Ascending aorta (tissue), 2 donors: ENCODE measurements at places on chromosomes 1 and 21.

- H3K4me1 ChIP-seq = no peaks in the 10 kb centered on the region
- no peaks in the 10 kb centered on the region for H3K36me3 ChIP-seq
- no peaks in the 10 kb centered on the region for H3K27me3 ChIP-seq
Measured at GRCh38 chr1:107803579-107803978, 161.4 kb downstream of the VAV3 start.

DNA sequence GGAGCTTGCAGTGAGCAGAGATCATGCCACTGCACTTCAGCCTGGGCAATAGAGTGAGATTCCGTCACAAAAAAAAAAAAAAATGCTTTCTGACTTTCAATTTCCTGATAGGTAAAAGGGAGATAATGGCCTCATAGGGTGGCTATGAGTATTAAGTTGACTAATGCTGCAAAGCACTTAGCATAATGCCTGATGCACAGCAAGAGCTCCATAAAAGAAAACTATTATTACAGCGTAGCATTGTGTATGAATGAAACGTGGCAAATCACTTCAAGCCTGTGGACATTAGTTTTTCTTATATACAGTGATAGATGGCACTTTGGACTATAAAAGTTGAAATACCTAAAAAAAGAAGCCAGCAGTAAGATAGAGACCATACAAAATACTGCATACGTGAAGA lies 16.8 kb downstream of the FNDC7 start:
- no peak for DNase-seq
- no peak overlapping the region for H3K27ac ChIP-seq
- no peaks in the 10 kb centered on the region for H3K4me1 ChIP-seq
- no peaks in the 10 kb centered on the region for H3K36me3 ChIP-seq
- H3K4me3 ChIP-seq = no peak overlapping the region

GRCh38 chr1:34140011-34140676 lies 24.9 kb downstream of the CSMD2 start:
- no peak overlapping the region for H3K4me3 ChIP-seq
- no peaks in the 10 kb centered on the region for H3K4me1 ChIP-seq
- H3K36me3 ChIP-seq = no peaks in the 10 kb centered on the region
- no peak overlapping the region for H3K27ac ChIP-seq

GRCh38 chr21:45114072-45114471 lies 39.7 kb downstream of the ADARB1 start:
- no peak overlapping the region for H3K27ac ChIP-seq
- DNase-seq = no peak
- H3K36me3 ChIP-seq = peaks cover 6% of the 10 kb centered on the region
- no peaks in the 10 kb centered on the region for H3K27me3 ChIP-seq
- peaks cover 44% of the 10 kb centered on the region for H3K4me1 ChIP-seq

DNA sequence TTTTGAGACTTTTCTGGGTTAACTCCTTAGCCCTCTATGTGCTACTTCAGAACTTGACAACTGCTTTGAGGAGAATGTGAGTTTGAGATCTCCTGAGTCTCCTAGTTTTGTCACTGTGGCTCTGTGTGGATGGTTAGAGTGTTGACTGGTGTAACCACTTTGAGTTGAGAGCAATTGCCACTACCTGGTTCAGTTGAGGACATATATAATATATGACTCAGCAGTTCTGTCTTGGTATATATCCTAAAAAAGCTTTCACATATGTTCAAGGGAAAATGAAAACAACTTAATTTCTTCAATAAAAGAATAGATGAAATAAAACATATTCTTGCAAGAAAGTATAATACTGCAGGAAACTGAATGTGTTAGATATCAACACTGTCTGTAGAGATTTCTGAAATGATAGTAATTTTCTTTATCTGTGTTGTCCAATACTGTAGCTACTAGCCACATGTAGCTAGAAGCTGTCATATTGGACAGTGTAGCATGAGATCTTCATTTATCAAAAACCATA lies 96.7 kb upstream of the QSOX1 start:
- H3K27ac ChIP-seq = no peak overlapping the region
- no peak for DNase-seq
- H3K4me1 ChIP-seq = no peaks in the 10 kb centered on the region
- H3K36me3 ChIP-seq = peaks cover 69% of the 10 kb centered on the region

- no peaks in the 10 kb centered on the region for H3K36me3 ChIP-seq
- no peak overlapping the region for H3K4me3 ChIP-seq
- no peaks in the 10 kb centered on the region for H3K27me3 ChIP-seq
- no peak for DNase-seq
Measured at GRCh38 chr1:102572637-102573036, 535.7 kb downstream of the COL11A1 start.

GRCh38 chr1:220564216-220564615 lies 36.3 kb downstream of the MARK1 start:
- no peaks in the 10 kb centered on the region for H3K27me3 ChIP-seq
- H3K4me3 ChIP-seq = no peak overlapping the region
- no peak for DNase-seq
- H3K4me1 ChIP-seq = no peaks in the 10 kb centered on the region
- H3K27ac ChIP-seq = no peak overlapping the region

- H3K27me3 ChIP-seq = no peaks in the 10 kb centered on the region
- DNase-seq = no peak
- no peaks in the 10 kb centered on the region for H3K36me3 ChIP-seq
- H3K27ac ChIP-seq = no peak overlapping the region
- H3K4me1 ChIP-seq = peaks cover 4% of the 10 kb centered on the region
- H3K4me3 ChIP-seq = no peak overlapping the region
Measured at GRCh38 chr21:39000496-39000895, 182.8 kb downstream of the PSMG1 start.

DNA sequence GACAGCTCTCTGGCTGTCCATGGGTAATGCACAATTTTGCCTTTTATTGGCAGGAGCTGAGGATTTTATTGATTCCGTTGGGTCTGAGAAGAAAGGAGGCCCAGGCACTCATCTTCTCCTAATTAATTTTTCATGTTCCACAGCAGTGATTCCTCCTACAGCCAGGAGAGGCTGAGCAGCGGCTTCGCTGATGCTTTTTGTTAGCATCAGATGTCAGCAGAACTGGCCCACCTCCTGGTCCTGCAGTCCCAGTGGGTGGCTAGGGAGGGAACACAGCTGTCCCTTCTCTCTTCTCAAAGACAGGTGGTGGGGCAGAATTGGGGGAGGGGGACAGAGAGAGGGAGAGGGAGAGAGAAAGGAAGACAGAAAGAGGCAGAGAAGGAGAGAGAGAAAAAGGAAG lies 5.7 kb downstream of the MT1HL1 start:
- H3K36me3 ChIP-seq = no peaks in the 10 kb centered on the region
- H3K4me3 ChIP-seq = no peak overlapping the region
- peak overlapping the region; percentile 74 for H3K27ac ChIP-seq
- no peaks in the 10 kb centered on the region for H3K27me3 ChIP-seq
- DNase-seq = no peak

DNA sequence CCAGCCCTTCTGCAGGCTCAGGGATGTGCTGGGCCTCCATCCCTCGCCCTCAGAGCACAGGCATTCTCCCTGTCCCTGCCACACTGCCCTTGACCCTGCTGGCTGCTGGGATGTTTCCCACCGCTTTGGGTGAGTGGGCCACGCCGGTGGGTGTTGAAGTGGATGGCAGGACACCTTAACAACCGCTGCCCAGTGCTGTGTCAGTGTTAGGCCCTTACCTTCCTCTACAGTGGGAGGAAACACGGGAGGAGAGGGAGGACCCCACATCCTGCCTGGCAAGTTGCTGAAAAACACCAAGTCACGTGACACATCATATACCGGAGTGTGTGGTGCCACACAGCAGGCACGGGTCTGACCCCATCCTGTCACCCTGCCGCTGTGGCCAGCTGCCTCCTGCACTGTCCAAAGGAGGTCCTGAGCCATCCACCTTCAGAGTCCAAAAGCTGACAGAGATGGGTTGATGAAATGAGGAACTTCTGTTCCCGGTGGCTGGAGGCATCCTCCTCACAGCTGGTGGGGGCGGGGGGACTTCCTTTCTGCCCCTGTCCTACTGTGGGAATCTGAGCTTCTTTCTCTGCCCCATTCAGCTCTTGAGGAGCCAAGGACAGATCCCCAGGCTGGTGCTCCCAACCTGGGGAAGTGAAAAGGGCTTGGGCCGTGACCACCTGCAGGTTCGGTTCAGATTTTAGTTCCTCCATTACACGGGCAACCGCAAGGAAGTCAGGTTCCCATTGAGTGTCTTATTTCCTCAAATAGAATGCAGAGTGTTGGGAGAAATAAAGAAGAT lies 3.2 kb upstream of the THEMIS2 start:
- DNase-seq = no peak
- no peak overlapping the region for H3K4me3 ChIP-seq

GRCh38 chr1:108817016-108817415 lies 39.9 kb downstream of the AKNAD1 start:
- H3K36me3 ChIP-seq = no peaks in the 10 kb centered on the region
- no peak overlapping the region for H3K4me3 ChIP-seq
- H3K27ac ChIP-seq = peak overlapping the region; percentile 83
- peaks cover 4% of the 10 kb centered on the region for H3K4me1 ChIP-seq
- no peak for DNase-seq
- H3K27me3 ChIP-seq = no peaks in the 10 kb centered on the region

GRCh38 chr1:997993-998744 lies 1.7 kb downstream of the HES4 start:
- H3K27ac ChIP-seq = no peak overlapping the region
- H3K27me3 ChIP-seq = no peaks in the 10 kb centered on the region
- no peak for DNase-seq
- H3K4me3 ChIP-seq = peak overlapping the region; percentile 68

- peaks cover 5% of the 10 kb centered on the region for H3K4me1 ChIP-seq
- peak overlapping the region; percentile 72 for H3K4me3 ChIP-seq
- H3K36me3 ChIP-seq = peaks cover 8% of the 10 kb centered on the region
- DNase-seq = peak; percentile 64
- H3K27ac ChIP-seq = peak overlapping the region; percentile 95
Measured at GRCh38 chr1:109089242-109090015, 1.1 kb upstream of the TMEM167B start.

DNA sequence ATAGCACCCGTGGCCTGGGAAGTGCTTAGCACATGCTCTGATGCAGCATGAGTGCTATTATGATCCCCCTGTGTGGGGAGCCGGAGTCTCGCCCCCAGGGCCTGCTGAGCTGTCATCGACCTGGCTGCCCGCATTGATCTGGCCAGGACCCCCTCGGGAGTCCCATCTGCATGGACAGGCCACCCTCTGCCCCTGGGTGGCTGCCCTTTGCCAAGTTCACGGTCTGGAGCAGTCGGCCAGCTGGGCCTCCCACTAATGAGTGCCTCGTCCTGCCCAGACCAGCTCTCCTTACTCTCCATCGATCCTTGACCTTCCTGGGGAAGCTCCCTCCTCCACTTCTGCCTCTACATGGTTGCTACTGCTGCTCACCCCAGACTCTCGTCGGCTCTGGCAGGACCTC lies 121.8 kb upstream of the RUNX3 start:
- no peak overlapping the region for H3K4me3 ChIP-seq
- no peak for DNase-seq
- no peaks in the 10 kb centered on the region for H3K27me3 ChIP-seq
- no peak overlapping the region for H3K27ac ChIP-seq
- H3K4me1 ChIP-seq = no peaks in the 10 kb centered on the region
- H3K36me3 ChIP-seq = no peaks in the 10 kb centered on the region

- H3K27me3 ChIP-seq = no peaks in the 10 kb centered on the region
- H3K4me1 ChIP-seq = no peaks in the 10 kb centered on the region
- H3K27ac ChIP-seq = no peak overlapping the region
Measured at GRCh38 chr1:53047737-53048736, 14.0 kb upstream of the PODN start.

DNA sequence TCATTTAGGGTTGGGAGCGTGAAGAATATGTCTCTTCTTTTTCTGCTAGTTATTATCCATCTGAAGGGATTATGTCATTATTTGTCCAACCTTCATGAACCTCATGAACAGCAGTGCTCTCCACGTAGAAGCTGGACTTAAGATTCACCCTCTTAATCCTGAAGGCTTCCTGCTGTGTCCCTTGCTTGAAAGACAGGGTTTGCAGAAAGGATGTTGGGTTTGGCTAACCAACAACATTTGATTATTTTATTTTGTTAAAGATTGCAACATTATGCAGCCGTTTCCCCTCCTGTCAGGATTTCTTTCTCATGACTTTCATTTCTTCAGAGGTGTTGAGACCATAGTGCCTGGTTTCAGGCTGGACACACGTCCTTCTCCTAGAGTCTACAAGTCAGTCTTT lies 75.2 kb downstream of the NGF start:
- no peaks in the 10 kb centered on the region for H3K36me3 ChIP-seq
- H3K4me3 ChIP-seq = no peak overlapping the region
- H3K4me1 ChIP-seq = no peaks in the 10 kb centered on the region
- H3K27ac ChIP-seq = no peak overlapping the region

DNA sequence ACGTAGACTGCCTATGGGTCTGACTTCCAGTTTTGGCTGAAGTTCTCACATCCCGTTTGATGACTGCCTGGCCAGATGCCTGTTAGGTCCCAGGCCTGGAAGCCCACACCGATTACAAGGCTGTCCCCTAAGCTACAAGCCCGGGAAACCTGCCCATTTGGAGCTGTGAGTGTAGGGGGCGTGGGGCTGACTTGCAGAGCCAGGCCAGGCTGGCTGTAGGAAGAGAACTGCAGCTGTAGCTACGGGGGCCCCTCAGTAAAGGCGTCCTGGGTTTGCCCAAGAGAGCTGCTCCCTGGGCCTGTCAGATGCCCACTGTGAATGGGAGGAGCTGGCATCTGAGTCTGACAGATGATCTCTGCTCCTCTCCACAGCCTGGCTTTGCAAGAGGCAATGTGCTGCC lies 199.7 kb downstream of the CAMTA1 start:
- DNase-seq = peak; percentile 34
- H3K4me3 ChIP-seq = no peak overlapping the region
- H3K27me3 ChIP-seq = no peaks in the 10 kb centered on the region
- H3K36me3 ChIP-seq = no peaks in the 10 kb centered on the region
- no peak overlapping the region for H3K27ac ChIP-seq
- H3K4me1 ChIP-seq = no peaks in the 10 kb centered on the region

- no peak for DNase-seq
- no peaks in the 10 kb centered on the region for H3K27me3 ChIP-seq
- no peaks in the 10 kb centered on the region for H3K4me1 ChIP-seq
Measured at GRCh38 chr1:110364221-110364620, 25.0 kb downstream of the RBM15 start.

DNA sequence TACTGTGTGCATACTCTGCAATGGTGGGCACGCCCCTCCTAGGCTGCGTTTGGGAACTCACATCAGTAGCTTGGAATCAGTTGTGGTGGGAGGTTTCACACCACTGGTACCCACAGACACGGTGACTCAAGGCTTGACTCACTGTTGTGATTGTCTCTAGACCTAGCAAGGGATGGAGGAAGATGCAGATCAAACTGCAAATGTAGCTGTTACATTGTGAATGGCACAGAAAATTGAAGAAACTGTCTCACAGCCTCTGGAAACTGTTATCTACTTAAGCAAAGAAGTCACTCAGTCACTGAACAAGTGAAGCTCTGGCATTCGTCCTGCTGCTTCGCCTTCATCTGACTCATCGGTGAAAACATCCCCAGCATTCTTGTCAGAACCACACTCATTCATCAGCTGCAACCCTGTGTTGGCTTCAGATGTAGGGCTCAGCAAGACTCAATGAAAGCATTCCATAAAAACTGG lies 59.5 kb downstream of the POFUT2 start:
- H3K27ac ChIP-seq = no peak overlapping the region
- H3K4me1 ChIP-seq = peaks cover 4% of the 10 kb centered on the region
- no peaks in the 10 kb centered on the region for H3K27me3 ChIP-seq

- H3K4me3 ChIP-seq = peak overlapping the region; percentile 16
- H3K4me1 ChIP-seq = peaks cover 11% of the 10 kb centered on the region
- H3K27me3 ChIP-seq = no peaks in the 10 kb centered on the region
- H3K27ac ChIP-seq = peak overlapping the region; percentile 93
Measured at GRCh38 chr1:36203554-36204346, 20.5 kb upstream of the THRAP3 start.
